ENCODE measurements at places on chromosomes 2 and 18.
A peak's percentile ranks its signal among the peaks of the same experiment; 100 is the strongest.

DNA sequence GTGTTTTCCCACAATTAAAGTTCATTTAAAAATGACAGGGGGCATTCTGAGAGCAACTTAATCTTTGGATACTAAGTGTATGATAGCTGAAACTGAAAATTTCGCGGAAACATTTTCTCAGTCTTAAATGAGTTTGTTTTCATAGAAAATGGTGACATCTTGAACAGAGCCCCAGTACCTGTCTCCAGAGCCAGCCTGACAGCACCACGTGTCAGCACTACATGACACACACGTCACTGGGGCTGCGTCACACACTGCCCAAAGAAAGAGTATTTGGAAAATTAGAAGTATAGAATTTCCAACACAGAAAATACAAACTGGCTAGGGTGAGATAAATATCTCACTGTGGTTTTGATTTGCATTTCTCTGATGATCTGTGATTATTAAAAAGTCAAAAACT is 50.8 kb downstream of the CMPK2 start:
- no peak for DNase-seq

GRCh38 chr2:240922245-240922981 is 16.3 kb downstream of the CROCC2 start:
- DNase-seq = peak; percentile 73

DNA sequence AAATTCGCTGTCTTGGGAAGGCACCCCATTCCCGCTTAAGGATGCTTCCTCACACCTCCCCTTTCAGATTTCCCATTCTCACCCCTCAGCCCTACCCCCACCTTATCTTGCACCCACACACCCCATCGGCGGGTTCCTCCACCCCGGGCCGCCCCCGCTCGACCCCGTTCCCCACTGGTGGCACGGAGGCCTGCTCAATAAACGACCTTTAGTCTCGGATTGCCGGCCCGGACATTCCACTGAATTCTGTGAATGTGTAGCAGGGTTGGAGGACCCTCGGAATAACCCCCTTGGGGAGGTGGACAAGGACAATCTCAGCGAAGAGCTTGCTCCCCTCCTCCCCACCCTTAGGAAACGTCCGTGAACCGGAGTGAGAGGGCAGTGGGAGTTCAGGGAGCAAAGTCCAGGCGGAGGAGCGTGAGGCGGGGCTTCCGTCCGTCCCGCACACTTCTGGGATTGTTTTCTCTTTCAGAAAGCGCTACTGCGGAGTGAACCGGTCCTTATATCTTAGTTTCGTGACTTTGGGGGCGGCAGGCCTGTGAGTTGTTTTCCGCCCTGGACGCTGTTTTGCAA is 2.8 kb upstream of the LBX2 start:
- peak; percentile 47 for DNase-seq

- DNase-seq = no peak
These were observed 16.3 kb downstream of the SIX3 start for GRCh38 chr2:44957656-44958327.

DNA sequence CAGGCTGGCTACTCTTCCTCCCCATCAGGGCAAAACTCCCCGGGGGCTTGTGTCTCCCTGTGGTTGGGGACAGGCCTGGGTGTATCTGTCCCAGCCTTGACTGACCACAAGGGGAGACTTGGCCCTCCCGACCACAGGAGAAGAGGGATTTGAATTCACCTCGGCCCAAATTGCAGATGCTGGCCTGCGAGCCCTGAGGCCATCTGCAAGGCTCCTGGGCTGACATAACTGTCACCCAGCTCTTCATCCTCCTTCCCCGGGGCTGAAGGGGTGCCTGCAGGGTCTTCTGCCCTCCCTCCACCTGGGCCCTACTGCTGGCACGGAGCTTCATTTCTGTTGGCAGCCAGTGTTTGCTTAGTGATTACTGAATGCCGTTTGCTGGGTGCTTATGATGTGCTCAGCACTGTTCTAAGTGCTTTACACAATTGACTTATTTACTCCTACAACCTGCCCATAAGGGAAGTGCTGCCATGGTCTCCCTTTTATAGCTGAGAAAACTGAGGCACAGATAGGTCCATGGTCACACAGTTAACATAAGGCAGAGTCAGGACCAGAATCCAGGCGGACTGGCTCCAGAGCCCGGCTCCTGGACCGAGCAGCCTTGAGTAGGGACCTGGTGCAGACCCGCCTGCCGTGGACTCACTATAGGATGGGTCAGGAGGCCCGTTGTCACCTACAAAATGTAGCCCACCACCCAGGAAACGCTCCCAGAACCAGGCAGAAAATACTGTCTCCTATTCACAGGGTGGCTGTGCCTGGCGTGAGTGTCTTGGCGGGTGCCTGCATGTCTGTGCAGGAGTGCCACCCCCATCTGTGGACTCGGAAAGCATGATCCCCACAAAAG is 18.9 kb downstream of the STEAP3 start:
- DNase-seq = peak; percentile 63

DNA sequence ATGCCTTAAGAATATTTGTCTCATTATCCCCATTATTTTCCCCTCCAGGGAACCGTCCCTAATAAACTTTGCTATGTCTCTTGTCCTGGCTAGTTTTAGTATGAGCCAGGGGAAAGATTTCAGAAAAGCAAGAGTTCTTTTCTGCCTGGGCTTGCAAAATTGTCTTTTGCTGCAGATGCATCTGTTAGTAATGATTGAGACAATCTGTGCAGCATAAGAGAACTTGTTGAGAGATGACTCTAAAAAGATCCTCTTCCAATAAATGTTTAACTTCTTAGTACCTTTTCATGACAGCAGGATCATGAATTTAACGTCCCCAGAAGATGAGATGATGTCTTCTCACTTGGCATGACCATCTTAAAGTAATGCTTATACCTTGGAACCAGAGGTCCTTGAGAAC is 172.5 kb upstream of the CREB1 start:
- DNase-seq = no peak

- DNase-seq = no peak
These were observed 107.0 kb upstream of the PTPRM start for GRCh38 chr18:7459851-7460770.

GRCh38 chr2:225602205-225602604 is 202.7 kb downstream of the NYAP2 start:
- no peak for DNase-seq
